ENCODE measurements at places on chromosomes 6 and 20. TPM values are rescaled to one million over a fixed set of nuclear protein-coding genes. Genes with fewer than 3 reads are reported as not detected.

- peaks cover 79% of the 10 kb centered on the region for H3K4me1 ChIP-seq
- peak overlapping the region; percentile 88 for H3K27ac ChIP-seq
- H3K36me3 ChIP-seq: no peaks in the 10 kb centered on the region
- no peak overlapping the region for H3K4me3 ChIP-seq
- no peak for DNase-seq
Observed at GRCh38 chr6:89984926-89985750, 90.9 kb downstream of the GJA10 start.

DNA sequence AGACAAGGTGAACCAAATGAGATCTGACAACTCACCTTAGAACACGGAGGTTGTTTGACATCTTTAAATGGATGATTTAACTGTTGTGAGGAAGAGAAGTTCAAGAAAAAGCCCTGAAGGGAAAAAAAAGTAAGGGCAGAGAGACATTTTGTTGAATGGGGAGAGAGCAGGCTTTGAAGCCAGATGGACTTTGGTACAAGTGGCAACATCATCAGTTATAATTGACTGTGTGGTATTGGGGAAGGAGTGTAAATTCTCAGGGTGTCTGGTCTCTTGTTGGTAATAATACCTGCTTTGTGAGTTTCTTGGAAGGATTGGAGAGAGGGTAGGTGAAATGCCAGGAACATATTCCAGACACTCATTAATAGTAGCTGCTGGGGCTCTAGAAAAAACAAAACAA, 21.6 kb downstream of the OGFRL1 start:
- DNase-seq: no peak
- no peaks in the 10 kb centered on the region for H3K36me3 ChIP-seq
- no peaks in the 10 kb centered on the region for H3K4me1 ChIP-seq
- no peak overlapping the region for H3K27ac ChIP-seq
- H3K4me3 ChIP-seq: no peak overlapping the region

DNA sequence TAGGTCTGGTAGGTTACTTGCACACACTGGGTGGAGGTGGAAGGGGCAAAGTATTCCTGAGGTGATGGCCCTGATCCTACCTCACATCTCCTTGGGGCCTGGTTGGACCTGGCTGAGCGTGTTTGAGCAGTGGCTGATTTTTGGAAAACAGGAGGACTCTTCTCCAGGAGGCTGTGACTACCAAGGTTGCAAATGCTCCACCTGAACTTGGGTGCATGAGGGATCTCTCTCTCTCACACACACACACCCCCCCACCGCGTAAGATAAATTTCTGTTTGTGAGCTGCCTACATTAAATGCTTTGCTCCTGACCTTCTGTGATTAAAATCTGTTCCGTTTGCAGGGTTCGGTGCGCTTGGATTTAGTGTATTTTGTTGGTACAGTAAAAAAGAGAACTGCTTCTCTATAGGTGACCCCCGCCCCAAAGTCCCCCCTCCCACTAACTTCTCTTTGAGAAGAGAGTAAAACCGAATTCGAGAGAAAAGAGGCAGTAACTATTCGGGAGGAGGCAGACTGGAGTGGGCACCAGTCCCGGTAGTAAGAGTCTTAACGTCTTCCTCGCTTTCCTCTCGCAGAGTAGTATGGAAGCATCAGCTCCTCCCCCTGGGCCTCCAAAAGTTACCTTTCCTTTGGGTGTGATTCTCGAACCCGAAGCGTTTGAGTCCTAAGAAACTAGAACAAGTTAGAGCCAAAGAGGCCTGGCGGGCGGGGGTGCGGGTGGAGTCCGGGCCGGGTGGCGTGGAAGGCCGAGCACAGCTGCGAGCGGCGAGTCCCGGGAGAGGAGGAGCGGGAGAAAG, 585 bp upstream of the DSE start:
- peak overlapping the region; percentile 39 for H3K27ac ChIP-seq
- no peak for DNase-seq
- H3K4me3 ChIP-seq: peak overlapping the region; percentile 90
- H3K27me3 ChIP-seq: peaks cover 11% of the 10 kb centered on the region

GRCh38 chr6:1326535-1327121, 14.7 kb downstream of the FOXQ1 start:
- no peak overlapping the region for H3K4me3 ChIP-seq
- no peak overlapping the region for H3K27ac ChIP-seq
- H3K27me3 ChIP-seq: peaks cover 50% of the 10 kb centered on the region
- no peak for DNase-seq

DNA sequence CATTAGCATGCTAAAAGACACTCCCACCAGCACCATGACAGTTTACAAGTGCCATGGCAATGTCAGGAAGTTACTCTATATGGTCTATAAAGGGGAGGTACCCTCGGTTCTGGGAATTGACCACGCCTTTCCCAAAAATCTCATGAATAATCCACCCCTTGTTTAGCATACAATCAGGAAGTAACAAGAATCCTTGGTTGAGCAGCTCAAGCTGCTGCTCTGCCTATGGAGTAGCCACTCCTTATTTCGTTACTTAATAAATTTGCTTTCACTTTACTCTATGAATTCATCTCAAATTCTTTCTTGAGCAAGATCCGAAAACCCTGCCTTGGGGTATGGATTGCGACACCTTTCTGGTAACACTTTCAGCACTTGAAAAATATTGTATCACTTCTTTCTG, 243.0 kb downstream of the BMP2 start:
- no peaks in the 10 kb centered on the region for H3K27me3 ChIP-seq
- no peak overlapping the region for H3K27ac ChIP-seq
- no peak overlapping the region for H3K4me3 ChIP-seq

DNA sequence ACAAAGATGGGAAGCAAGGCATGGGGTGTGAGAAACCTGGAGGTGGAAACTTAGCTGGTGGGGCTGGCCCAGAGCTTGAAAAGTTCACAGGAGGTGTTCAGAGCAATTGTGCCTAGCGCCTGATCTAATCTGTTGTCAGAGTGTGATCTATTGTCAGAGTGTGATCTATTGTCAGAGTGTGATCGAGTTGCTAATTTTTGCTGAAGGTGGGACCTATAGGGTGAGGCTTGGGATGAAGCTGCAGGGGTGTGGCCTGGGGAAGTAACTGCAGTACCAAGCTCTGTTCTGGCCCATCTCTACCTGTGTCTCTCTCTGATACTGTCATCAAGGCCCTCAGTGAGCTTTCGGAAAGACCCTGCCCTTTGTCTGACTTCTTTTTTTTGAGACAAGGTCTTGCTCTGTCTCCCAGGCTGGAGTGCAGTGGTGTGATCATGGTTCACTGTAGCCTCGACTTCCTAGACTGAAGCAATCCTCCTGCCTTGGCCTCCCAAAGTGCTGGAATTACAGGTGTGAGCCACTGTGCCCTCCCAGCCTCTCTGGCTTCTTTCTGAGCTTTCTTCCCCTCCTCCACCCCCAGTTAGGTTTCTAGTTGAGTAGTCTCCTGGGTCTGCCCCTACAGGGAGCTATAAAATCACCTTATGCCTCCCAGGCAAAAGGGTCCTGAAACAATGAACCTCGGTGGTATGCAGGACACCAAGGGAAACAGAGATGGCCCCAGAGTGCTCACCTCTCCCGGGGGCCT, 150.8 kb upstream of the RNF24 start:
- no peaks in the 10 kb centered on the region for H3K36me3 ChIP-seq
- peaks cover 9% of the 10 kb centered on the region for H3K27me3 ChIP-seq
- no peak overlapping the region for H3K4me3 ChIP-seq

DNA sequence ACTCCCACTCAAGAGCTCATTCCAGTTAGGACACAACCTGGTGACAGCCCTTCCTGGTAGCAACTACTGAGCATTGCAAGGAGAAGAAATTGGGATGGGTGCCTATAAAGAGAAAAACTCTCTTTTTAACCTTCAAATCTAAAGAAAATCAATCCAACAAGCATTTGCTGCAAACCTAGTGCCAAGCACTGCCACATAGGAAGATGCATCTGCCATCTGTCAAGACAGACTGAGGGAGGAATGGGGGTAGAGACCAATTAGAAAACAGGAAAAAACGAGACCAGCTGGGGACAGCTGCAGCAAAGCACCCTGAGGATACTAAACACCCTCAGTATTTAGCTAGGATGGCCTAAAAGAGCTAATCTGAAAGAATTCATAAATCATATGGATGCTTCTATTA, 27.9 kb downstream of the HLA-DMB start:
- H3K27ac ChIP-seq: no peak overlapping the region
- H3K4me3 ChIP-seq: no peak overlapping the region
- DNase-seq: no peak
- H3K27me3 ChIP-seq: peaks cover 22% of the 10 kb centered on the region
- H3K4me1 ChIP-seq: no peaks in the 10 kb centered on the region

GRCh38 chr20:55159230-55159629, 683.8 kb downstream of the DOK5 start:
- H3K27ac ChIP-seq: no peak overlapping the region
- H3K4me3 ChIP-seq: no peak overlapping the region
- no peaks in the 10 kb centered on the region for H3K4me1 ChIP-seq
- H3K27me3 ChIP-seq: no peaks in the 10 kb centered on the region

- no peaks in the 10 kb centered on the region for H3K36me3 ChIP-seq
- peak overlapping the region; percentile 95 for H3K27ac ChIP-seq
- H3K4me3 ChIP-seq: peak overlapping the region; percentile 83
- no peaks in the 10 kb centered on the region for H3K27me3 ChIP-seq
- peaks cover 70% of the 10 kb centered on the region for H3K4me1 ChIP-seq
Observed at GRCh38 chr6:156395276-156395675, 381.9 kb upstream of the ARID1B start.

DNA sequence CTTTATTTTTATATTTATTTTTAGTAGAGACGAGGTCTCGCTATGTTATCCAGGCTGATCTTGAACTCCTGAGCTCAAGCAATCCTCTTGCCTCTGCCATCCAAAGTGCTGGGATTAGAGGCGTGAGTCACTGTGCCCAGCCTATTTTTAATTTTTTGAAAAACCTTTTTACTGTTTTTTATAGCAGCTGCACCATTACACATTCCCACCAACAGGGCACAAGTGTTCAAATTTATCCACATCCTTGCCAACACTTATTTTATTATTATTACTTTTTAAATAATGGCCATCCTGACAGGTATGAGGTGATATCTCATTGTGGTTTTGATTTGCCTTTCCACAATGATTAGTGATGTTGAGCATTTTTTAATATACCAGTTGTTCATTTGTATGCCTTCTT, 42.5 kb downstream of the PACSIN1 start:
- H3K27ac ChIP-seq: no peak overlapping the region
- no peak for DNase-seq
- no peaks in the 10 kb centered on the region for H3K36me3 ChIP-seq

DNA sequence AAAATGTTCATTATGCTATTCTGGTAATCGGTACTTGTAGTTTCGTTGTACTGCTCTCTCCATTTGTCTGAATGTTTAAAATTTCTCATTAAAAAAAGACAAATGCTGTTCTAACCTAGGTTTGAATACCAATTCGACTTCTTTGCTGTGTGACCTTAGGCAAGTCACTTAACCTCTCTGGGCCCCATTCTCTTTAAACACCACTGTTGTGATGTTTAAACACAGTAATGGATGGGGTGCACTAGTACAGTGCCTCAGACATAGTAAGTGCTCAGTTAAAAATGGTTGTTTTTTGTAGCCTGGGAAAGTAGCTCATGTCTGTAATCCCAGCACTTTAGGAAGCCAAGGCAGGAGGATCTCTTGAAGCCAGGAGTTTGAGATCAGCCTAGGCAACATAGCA, 138.5 kb downstream of the MRPL14 start:
- no peaks in the 10 kb centered on the region for H3K27me3 ChIP-seq
- no peak for DNase-seq
- H3K27ac ChIP-seq: no peak overlapping the region
- H3K4me1 ChIP-seq: no peaks in the 10 kb centered on the region

- H3K27me3 ChIP-seq: no peaks in the 10 kb centered on the region
- no peak overlapping the region for H3K4me3 ChIP-seq
- no peak for DNase-seq
- H3K4me1 ChIP-seq: no peaks in the 10 kb centered on the region
- H3K36me3 ChIP-seq: no peaks in the 10 kb centered on the region
- H3K27ac ChIP-seq: no peak overlapping the region
Observed at GRCh38 chr6:47086051-47086770, 44.1 kb upstream of the ADGRF1 start.

DNA sequence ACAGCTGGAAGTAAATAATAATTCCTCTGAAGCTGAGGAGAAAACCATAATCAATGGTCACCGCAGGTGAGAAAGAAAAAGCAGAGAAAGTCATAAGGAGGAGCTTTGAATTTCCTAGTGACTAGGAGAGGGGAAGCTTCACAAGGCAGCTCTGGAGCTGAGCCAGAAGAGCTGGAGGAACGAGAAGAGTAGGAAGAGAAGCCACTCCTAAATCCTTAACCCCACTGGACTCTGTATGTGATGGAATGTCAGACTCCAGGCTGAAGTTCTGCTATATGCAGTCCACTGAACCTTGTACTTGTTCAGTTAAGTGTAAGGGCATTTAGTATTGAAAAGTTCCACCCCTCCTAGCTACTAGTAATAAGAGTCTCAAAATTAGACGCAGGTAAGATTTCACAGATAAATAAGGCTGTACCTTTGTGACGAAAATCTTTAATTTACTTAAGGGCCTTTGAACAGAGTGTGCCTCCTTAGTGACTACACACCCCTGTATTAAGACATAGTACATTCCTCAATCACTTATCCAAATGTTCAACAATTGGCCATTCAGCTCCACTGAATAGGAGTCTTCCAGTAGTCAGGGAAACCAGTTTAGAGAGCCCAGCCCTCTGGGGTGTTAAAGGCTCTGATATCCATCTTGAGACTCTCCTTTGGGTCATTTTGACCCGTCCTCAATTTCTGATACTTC, 71.4 kb upstream of the UFL1 start:
- H3K36me3 ChIP-seq: peaks cover 9% of the 10 kb centered on the region
- H3K4me1 ChIP-seq: no peaks in the 10 kb centered on the region
- DNase-seq: no peak

GRCh38 chr6:41161851-41162552, 914 bp downstream of the TREM2 start:
- no peak overlapping the region for H3K4me3 ChIP-seq
- no peak for DNase-seq
- H3K27me3 ChIP-seq: peaks cover 4% of the 10 kb centered on the region
- no peaks in the 10 kb centered on the region for H3K36me3 ChIP-seq
- no peaks in the 10 kb centered on the region for H3K4me1 ChIP-seq

CGA gene
- polyA plus RNA-seq: not detected

BPIFB4 gene
- not detected for polyA plus RNA-seq

EPB41L1 gene
- polyA plus RNA-seq: not detected

C20orf96 gene
- 0.80 TPM for polyA plus RNA-seq

PTCRA gene
- not detected for polyA plus RNA-seq
